ENCODE measurements at places on chromosomes 1 and 21. TPM values are rescaled to one million over a fixed set of nuclear protein-coding genes. Genes with fewer than 3 reads are reported as not detected.

DNA sequence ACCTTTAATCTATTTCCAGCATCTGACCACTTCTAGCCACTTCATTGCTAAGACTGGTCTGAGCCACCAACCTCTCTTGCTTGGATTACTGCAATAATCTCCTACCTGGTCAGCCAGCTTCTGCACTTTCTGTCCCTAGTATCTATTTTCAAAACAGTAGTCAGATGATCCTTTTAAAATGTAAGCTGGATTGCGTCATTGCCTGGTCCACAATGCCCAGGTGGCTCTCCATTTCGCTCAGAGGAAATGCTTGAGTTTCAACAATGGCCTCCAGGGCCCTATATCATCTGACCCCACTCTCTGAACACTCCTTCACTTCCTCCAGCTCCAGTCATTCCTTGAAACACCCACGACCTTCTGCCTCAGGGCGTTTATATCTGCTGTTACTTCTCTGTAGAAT, 2.3 kb downstream of the FYB2 start:
- no peak for DNase-seq

DNA sequence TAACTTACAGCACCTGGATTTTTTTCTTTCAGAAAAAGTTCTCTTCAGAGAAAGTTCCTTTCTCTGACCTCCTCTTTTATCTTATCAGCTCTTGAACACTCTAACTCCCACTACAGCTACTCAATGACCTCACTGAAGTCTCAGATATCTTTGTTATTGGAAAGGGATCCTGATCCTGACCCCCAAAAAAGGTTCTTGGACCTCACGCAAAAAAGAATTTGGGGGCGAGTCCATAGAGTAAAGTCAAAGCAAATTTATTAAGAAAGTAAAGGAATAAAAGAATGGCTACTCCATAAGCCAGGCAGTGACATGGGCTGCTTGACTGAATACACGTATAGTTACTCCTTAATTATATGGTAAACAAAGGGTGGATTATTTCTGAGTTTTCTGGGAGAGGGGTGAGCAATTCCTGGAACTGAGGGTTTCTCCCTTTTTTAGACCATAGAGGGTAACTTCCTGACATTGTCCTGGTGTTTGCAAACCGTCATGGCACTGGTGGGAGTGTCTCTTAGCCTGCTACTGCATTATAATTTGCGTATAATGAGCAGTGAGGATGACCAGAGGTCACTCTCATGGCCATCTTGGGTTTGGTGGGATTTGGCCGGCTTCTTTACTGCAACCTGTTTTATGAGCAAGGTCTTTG, 44.2 kb downstream of the WDR64 start:
- DNase-seq = no peak

PSMD4 gene
- total RNA-seq = 171 TPM

LRRC71 gene
- total RNA-seq = not detected

DNA sequence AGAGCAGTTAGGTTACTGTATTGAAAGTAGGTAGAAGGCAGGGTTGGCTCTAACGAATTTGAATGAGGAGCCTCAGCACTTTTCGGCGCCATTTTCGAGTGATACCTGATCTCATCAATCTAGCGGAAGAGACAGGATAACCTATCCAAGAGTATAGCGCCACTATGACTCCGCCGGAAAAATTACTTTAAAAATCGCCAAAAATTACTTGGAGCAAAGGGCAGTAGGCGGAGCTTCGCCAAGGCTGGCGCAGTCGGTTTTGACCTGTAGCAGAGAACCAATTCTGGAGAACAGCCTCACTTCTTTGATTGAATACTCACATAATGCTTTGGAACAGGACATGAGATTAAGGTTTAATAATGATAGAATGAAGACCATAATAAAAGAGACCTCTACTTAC, 25.6 kb downstream of the EFCAB7 start:
- DNase-seq = no peak

DNA sequence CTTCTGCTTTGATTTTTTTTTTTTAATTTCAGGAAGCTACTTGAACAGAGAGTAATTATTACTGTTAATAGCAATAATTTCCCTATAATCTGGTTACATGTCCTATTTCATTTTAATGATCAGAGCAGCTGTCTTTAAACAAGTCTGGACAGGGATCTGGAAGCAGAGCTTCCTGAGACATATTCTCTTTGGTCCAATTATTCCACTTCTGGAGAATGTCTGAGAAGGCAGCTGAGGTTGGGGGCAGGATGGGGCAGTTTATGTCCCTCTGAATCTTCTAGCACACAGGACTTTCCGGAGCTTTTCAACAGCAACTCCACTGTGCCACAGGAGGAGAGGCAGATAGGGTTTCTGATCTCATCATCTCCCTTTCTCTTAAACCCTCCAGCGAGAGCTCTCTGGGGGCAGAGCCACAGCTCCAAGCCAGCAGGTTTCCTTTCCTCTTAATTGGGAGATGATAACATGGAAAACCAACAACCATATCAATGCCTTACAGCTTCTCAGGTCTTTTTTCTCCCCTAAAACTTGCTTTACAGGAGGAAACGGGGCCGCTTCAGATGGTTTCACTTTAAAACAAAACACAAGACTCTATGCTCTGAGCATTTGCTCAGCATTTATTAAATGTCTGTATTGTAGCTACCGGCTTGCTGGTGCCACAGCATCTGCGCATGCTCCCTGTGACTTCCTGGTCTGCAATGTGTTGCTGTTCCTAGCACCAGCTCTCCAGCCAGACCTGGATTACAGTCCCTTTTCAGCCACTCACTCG, 425.7 kb upstream of the USP24 start:
- no peak for DNase-seq

BTBD19 gene
- total RNA-seq = 0.66 TPM

UBQLN4 gene
- 30.5 TPM for total RNA-seq

RGS1 gene
- total RNA-seq = not detected

TMCC2 gene
- 9.9 TPM for total RNA-seq

DNA sequence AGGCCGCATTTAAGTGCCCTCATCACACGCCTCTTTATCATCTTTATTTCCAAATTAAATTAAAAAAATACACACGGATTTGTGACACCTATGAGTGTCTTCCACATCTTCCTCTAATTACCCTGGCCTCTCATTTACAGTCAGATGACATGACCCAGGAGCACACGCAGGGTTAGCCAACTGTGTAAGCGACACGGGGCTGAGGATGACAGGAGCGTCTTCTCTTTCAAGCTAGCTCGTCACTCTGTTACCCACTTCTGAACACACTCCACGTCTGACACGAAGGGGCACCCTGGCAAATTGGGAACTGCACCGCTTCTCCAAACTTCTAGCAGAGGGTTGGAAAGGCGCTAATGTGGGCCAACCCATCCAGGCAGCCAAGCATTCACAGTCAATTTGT, 112.1 kb downstream of the SMYD2 start:
- no peak for DNase-seq

DNA sequence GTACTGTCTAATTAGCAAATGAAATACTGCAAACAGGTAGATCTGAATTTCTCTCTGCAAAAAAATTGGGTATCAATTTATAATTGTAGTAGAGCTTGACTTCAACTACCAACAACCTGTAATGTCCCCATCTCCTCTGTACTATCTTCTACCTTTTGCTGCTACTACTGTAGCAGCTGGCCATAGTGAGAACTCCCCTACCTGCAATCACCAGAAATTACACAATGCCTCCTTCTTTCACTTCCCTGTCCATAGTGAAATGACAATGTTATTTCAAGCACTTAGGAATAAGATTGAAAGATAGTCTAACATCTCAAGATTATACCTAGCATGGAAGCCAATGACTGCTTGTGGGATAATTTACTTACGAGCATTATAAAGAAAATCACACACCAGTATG, 100.4 kb downstream of the ACBD6 start:
- no peak for DNase-seq

DNA sequence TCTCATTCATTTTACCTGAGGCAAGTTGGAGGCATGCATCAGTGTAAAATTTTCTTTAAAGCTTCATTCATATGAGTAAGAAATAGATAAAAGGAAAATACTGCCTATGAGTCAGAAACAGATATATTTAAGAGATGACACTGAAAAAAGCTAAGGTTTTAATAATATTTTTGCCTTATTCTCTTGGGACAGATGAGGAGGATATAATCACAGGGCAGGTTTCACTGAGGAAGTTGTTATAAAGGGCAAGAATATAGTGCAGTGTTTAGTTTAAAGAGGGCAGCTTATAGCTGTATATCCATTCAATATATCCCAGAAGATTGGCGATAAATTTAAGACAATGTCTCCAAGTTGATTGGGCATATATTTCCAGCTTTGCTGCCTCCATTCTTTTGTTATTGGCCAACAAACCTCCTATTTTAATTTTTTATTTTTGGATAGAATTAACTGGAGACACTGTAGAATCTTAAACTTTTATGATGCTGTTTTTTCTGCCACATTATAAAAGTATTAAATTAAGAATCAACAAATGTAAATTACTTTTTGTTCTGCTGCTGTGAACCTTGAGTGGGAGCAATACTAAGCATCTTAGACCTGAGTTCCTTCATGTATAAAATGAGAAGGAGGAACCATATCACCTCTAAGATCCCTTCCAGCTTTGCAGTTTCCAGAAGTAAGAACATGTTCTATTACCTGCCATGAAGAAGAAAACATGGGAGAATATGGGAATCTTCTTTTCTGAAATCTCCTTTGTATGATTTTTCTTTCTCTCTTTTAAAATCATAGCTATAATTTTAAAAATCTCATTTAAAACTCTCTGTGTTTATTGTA, 171.6 kb downstream of the S1PR1 start:
- DNase-seq = no peak

CRNN gene
- not detected for total RNA-seq
